T-helper 2 cell (primary cell): ENCODE measurements at places on chromosomes 1 and 21.

DNA sequence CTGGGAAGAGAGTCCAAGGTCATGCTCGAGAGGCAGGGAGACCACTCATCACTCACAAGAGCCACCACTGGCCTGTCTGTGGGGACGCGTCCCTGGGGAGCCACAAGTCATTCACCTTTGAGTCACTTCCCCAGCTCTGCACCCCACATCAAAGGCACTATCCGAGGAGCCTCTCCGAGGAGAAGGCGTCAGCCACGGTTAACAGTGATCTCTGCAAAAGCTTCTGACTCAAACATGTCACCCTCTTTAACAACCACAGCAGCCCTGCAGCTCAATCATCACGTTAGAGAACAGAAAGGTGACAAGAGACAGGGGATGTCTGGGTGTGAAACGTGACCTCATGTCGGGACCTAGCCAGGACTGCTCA, 9.0 kb downstream of the LRRC47 start:
- DNase-seq: peak; percentile 79

DNA sequence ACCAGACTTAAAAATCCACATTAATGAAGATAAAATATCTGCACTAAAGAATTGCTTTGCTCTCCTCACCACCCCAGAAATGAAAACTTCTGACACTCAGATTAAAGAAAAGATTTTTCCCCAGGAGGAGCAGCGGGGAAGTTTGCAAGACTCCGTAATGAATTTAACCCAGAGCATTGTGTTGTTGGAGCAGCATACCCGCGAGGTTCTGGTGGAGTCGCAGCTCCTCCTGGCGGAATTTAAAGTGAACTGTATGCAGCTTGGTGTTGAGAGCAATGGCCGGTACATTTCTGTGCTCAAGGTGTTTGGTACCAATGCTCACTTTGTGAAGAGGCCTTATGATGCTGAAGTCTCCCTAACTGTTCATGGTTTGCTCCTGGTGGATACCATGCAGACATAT, 46.4 kb downstream of the VPS13D start:
- DNase-seq: no peak

DNA sequence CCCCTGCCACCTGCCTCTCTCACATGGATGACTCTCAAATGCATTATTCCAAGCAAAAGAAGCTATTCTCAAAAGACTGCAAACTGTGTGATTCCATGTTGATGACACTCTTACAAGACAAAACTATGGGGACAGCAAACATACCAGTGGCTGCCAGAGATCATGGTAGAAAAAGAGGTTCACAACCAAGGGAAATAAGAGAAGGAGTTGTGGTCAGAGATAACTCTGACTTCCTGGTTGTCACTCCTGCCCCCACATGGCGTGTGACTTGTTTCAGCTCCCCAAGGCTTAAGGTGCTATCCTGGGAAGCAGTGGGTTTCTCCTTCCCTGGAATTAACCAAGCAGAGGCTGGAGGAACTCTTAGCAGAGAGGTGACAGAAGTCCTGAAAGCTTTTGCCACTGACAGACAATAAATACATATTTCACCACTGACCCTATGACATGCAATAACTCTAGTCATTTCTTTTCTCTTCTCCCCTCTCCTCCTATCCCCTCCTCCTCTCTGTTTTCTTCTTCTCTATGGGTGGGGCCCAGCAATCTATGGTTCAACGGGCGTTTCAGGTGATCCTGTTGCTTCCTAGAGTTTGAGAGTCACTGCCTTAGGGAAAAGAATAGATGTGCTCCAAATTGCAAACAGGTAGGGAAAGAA, 185.1 kb downstream of the FCRL5 start:
- no peak for DNase-seq

DNA sequence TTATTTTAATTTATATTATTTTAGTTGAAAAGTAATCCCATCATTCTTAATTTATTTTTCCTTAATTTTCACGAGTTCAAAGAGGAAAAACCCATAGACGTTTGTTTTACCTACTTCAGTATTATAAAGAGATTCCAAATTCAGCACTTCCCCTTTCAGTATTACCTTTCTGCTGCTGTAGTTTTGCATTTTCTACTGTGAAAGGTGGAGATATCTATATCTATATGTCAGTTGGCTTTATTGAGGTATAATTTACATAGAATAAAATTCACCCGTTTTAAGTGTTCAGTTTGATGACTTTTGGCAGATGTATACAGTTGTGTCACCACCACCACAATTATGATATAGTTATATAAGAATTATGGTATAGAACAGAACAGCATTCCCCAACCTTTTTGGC, 33.0 kb downstream of the MAST2 start:
- no peak for DNase-seq

GRCh38 chr21:33432496-33432895, 29.3 kb downstream of the IFNGR2 start:
- DNase-seq: no peak

GRCh38 chr1:116982319-116983004, 19.1 kb upstream of the CD101 start:
- no peak for DNase-seq

DNA sequence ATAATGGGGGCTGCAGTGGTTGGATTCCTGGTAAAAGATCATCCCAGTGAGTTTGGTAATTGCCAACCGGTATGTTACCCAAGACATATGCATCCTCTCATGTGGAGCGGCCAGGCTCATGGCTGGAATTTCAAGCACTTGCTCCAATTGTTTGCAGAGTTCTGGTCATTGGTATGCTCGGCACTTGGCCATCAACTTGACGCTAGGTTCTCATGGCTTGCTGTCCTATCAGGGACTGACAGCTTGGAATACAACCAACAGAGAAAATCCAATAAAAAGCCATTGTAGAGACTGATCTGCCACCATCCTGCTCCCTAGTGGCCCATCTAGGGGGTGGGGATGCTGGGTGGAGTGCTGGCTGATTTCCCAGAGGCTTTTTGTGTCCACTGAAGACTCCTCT, 120.9 kb downstream of the EDEM3 start:
- DNase-seq: no peak

DNA sequence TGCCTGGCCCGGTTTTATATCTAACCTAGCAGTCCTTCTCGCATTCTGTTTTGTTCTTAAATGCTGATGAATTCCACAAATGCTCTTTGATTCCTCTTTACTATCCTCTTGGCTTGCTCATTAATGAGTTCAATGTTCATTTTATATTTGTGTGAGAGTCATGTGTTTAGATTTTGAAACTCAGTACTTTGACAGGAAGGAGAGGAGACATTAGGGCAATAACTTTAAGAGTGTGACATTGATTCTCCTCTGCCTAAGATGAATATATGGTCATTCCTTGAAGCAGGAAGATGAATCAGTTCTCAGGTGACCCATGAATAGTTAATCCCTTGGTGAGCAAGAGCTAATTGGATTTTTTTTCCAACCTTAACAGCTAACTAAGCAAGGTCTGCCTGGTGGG, 84.1 kb downstream of the MRPS6 start:
- no peak for DNase-seq

GRCh38 chr1:15244813-15245212, 2.2 kb upstream of the FHAD1 start:
- no peak for DNase-seq

GRCh38 chr1:118928739-118929554, 59.2 kb downstream of the TBX15 start:
- no peak for DNase-seq

DNA sequence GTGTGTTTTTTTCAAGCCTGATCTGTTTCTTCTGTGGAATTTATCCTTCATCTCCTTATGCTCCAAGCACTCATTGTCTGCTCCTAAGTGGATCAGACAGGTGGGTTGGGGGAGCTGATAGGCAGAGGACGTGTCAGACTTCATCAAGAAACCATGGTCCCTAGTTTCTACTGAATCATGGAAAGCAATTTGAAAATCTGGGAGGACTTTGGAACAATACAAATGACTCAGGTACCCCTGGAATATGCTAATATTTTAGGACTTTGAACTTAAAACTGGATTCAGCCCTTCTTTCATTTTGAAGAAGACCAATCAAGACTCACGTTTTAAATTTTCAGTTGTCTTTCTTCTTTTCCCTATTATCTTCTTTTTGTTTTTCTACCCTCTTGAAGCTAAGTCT, 7.7 kb downstream of the ABCG1 start:
- no peak for DNase-seq

GRCh38 chr1:20698195-20698910, 19.5 kb downstream of the KIF17 start:
- DNase-seq: no peak

DNA sequence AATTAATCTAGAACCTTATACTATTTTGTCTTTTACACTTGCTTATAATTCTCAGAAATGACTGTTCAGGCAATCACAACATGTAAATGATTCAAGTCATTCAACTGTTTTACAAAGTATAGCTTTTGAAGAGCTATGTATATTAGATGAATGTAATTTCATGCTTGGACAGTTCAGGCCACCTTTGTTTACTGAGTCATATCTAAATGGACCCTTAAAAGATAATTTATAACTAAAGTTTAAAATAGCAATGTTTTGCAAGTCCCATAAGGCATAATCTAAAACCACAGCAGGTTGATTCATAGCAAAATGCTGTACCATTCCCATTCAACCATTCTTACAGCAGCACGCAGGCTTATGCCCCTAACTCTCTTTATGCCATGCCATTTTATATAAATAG, 64.8 kb downstream of the PIK3R3 start:
- DNase-seq: no peak

DNA sequence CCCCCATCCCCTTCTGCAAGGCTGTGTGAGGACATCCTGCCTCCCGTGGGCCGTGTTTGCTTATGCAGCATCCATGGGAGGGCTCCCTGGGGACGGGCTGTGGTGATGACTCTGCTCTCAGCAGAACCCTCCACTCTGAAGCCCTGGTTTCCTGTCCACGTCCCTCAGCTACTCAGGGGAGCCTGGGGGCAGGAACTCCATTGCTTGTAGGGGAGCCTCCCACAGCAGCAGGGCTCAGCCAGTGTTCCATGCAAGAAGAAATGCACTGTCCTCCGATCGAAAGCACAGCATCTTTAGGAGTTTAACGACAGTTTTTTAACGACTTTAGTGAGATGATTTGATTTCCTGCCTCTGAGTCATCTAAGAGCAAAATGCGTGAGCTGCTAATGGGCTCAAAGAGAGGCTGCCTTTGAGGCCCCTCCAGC, 8.3 kb upstream of the KCNAB2 start:
- no peak for DNase-seq

DNA sequence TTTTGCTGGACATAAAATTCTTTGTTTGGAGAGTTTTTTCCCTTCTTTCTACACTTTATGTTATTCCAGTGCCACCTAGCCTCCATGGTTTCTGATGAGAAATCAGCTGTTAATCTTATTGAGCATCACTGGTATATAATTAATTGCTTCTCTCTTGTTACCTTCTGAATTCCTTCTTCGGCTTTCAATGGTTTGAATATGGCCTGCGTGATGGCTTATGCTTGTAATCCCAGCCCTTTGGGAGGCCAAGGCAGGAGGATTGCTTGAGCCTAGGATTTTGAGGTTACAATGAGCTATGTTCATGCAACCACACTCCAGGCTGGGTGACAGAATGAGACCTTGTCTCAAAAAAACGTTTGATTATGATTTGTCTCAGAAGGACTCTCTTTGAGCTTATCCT, 13.0 kb upstream of the CNIH4 start:
- no peak for DNase-seq

- no peak for DNase-seq
Measured at GRCh38 chr1:244322181-244322580, 129.5 kb downstream of the ADSS2 start.

DNA sequence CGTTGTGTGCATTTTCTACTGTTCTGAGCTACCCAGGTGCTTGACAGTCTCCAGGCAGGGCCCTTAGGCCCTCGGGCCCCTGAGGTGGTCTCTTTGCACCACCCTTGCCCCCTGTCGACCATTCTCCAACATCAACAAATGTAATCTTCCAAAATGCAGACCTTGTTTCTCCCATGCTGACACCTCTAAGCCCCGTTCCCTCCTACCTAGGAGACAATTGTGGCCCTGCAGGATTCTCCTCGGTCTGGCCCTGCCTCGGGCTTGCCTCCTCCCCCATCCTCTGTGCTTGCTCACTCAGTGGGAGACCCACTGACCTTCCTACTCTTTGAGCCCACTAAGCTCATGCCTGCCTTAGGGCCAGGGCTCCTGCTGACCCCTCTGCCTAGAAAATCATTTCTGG, 104.2 kb upstream of the TARDBP start:
- DNase-seq: no peak

GRCh38 chr1:91148641-91149069, 126.8 kb upstream of the ZNF644 start:
- no peak for DNase-seq

DNA sequence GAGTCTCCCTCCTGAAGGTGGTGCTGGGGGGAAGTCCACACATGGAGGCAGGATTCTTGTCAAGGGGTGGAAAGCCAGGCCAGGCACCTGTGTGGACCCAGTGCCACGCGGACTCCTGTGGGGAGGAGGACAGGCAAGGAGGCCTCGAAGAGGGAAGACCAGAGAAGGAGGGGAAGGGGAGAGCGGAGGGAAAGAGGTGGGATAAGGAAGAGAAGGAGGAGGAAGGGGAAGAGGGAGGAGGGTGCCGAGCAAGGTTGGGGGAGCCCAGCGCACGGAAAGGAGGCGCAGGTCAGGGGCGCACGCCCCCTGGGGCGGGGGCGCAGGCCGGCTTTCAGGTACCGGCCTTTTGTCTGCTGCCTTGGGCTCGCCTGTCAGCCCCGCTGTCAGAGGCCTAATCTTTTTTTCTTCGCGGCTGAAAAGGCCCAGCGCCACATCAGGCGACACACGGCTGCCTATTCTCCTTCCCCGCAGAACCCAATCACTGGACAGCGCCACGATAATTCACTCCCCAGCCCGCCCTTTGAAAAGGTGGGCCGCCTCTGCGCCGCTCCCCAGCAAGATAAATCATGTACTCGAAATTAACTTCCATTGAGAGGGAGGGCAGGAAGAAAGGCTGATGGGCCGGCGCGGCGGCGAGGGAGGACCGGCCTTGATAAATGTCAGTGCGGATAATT, 42.5 kb downstream of the PRDM16 start:
- no peak for DNase-seq

- no peak for DNase-seq
Measured at GRCh38 chr1:14572861-14573260, 25.6 kb upstream of the KAZN start.

- DNase-seq: no peak
Measured at GRCh38 chr1:193763266-193763665, 576.9 kb upstream of the B3GALT2 start.

GRCh38 chr1:58618303-58618702, 41.3 kb upstream of the TACSTD2 start:
- DNase-seq: no peak

GRCh38 chr1:18922319-18922726, 20.0 kb upstream of the ALDH4A1 start:
- no peak for DNase-seq
